ENCODE measurements at places on chromosomes 13 and 19.
A peak's percentile ranks its signal among the peaks of the same experiment; 100 is the strongest.

DNA sequence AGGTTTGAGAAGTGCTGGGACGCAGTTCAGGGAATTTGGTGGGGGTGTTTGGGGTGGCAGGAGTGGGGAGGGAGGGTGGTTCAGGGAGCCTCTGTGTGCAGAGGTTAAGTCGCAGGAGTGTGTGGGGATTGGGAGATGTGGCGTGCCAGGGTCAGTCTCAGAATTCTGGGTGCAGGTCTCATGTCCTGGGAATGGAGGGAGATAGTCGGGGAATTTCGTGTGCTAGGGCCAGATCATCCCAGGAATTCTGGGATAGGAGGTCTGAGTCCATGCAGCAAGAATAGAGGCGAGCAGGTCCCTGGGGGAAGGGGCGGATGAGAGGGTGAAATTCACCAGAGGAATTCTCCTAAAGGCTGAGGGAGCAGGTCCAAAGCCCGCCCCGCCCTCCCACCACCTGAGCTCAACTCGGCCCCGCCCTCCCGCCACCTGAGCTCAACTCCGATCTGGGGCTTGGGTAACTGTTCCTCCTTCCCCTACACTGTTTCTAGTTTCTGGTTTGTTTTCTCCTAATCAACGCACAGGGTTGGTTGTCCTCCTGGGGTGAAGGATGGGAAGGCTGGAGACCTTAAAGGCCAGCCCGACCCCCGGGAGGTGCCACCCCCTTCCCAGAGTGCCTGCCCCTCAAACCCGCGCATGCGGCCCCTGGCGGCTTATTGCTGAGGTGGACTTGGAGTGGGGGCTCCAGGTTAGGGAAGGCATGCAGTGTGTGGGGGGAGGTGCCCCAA lies 15.2 kb downstream of the KCNC3 start:
- DNase-seq: no peak

DNA sequence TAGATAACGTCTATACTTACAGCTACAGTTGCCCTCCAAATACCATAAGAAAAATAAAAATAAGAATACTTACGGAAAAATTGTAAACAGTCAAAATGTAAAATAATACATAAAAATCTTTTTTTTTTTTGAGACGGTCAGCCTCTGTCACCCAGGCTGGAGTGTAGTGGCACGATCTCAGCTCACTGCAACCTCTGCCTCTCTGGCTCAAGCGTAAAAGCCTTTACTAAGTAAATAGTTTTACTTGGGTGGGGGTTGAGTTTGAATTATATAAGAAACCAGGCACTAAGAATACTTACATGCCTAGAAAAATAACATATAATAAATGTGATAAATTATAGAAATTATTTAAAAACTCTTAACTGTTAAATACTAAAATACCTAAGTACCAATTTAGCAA lies 1413.0 kb upstream of the PRR20A start:
- no peak for DNase-seq

- peak; percentile 63 for DNase-seq
These were observed 22.5 kb downstream of the IQCN start for GRCh38 chr19:18251587-18252369.

DNA sequence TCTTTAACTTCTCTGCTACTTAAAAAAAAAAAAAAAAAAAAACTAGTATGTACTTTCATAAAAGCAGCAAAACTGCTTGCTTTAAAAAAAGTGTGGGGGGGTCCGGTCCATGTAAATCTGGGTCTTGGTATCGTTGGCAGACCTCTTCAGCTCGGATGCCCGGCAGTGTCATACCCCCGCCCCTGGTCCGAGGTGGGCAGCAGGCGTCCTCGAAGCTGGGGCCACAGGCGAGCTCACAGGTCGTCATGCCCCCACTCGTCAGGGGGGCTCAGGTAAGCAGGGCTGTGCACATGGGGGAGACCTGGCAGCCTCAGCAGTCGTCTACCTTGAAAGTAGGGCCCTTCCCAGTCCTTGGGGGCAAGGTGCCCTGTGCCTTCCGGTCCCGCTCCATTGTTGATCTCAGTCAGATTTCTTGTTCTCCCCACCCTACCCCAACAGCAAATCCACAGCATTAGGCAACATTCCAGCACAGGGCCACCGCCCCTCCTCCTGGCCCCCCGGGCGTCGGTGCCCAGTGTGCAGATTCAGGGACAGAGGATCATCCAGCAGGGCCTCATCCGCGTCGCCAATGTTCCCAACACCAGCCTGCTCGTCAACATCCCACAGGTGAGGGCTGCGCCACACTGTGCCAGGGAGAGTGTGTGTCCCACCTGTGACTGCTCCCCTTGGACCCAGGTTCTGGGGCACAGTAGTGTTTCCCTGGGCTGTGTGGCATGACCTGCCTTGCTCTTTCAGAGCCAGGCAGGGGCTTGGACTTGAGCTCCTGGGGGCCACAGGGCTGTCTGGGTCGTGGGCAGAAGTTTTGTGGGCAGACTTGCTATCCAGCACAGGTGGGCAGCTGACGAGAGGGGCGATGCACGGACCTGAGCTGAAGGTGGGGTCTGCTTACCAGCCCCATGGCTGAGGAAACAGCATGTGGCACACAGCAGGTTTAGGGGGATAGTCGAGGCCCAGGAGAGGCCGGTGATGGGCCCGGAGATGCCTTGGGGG lies 19.4 kb downstream of the TSSK6 start:
- DNase-seq: no peak

DNA sequence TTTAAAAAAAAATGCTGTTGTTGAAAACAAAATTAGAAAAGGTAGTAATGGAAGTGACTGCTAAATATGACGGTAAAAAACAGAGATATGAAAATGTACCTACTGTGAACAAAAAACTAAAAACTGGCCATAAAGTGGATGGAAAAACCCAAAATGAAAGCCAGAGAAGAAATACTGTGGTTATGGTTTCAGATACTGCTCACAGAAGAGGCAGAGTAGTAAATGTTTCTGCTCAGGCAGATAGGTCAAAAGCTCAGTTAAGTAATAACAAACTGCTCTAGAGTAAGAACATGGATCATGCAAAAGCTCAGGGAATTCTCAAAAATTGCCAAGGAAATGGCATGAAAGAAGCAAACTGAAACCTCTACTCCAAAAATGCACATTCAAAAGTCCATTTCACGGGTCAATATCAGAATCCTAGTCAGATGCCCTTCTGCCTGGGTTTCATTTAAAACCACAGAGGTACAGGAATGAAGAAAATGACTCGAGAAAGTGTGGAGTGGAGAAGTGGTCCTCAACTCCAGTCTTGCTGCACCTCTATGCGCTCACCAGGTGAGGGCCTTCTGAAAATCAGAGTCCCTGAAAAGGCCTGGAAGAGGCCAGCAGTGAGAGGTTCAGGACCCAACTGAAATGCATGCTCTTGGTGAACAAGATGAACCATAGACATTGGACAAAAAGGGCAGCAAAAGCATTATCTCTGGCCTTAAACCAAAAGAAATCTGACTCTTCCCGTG lies 315.0 kb upstream of the SPRY2 start:
- no peak for DNase-seq

DNA sequence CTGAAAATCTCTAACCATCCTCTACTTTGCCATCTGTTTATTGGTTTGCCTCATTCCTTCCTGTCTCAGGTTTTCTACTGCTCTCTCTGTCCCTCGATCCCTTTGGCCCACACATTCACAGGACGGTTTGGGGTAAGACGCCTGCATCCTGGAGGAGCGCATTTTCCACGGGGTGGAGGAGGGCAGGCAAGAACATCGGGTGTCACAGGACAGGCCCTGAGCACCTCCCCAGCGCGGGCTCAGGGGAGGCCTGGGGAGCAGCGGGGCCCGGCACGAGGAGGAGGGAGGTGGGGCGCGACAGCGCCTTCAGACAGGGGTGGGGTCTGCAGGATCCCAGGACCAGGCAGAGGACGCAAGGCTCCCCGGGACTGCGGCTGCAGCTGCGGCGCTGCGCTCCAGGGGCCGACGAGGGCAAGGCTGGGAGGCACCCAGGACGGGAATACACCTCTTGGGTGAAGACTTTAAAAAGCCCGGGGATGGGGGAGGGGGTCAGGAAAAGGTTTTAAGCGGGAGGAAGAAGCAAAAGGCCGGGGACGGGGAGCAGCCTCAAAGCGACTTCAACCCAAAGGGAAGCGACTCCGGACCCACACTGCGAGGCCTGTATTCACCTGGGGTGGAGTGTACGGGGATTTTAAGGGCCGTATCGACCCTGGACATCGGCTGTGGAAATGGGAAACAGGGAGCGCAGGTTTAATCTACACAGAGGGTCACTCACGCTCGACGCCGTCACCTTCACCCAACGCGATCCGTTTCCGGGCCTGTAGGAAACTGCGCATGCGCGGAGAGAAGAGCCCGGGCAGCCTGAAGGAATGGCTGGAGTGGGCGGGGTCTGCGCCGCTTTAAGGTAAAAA lies at the start of gene ZNF415:
Gene ZNF415, minus strand, starts transcription at position 770 of the 851 bp plus-strand sequence. CDS start 10,234 bp downstream, outside the sequence.
- DNase-seq: no peak

DNA sequence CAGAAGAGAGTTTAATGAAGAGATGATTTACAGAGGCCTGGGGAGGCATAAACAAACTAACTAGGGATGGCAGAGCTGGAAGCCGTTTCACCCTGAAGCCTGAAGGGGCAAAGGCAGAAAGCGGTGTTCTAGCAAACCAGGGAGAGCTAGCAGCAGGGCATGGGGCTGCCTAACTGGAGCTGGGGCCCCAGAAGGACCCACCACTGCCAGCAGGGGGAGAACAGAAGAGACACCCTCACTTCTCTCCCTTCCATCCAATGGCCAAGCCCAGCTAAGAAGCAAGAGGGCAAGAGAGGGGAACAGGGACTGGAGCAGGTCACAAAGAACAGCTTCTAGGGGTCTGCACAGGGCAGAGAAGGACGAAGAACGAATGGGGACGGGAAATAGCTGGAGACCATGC lies 195.5 kb downstream of the KATNAL1 start:
- no peak for DNase-seq

GRCh38 chr19:49097453-49098288 lies 12.4 kb downstream of the SNRNP70 start:
- peak; percentile 45 for DNase-seq

DNA sequence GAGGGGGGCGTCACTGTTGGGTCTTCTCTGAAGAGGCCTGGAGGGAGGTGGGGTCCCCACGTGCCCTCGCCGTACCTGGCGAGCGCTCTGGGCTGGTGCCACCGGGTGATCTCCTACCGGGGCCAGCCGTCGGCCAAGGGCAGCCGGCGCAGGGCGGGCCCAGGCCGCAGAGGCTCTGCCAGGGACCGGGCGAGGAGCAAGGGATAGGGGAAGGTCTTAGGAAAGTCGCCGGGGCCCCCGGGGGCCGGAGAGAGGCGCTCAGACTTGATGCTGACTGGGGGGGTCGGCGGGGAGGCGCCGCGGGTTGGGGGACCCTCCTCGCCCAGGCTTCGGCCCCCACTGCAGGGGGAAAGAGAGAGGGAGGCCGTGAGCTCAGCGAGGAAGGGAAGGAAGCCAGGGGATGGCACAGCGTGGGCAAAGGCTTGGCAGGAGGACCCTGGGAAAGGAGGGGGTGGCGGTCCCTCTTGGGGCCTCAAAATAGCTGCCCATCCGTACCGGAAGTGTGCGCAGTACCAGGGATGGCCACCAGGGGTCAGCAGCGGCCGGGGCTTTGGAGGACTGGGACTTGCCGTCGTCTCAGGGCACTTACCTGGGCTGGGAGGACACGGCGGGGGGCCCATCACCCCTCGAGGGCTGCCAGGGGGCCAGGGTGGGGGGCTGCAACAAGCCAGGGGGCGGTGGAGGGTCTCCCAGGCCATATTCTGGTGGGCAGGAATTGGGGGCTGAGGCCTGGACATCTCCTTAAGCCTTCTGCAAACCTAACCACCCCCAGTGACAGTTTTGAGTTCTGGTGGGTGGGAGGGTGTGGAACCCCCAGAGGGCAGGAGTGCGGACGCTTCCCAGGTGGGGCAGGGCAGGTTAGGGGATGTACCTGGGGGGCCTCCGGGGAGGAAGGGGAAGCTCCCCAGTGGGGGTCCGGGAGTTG lies 7.7 kb upstream of the TMEM161A start:
- peak; percentile 73 for DNase-seq

DNA sequence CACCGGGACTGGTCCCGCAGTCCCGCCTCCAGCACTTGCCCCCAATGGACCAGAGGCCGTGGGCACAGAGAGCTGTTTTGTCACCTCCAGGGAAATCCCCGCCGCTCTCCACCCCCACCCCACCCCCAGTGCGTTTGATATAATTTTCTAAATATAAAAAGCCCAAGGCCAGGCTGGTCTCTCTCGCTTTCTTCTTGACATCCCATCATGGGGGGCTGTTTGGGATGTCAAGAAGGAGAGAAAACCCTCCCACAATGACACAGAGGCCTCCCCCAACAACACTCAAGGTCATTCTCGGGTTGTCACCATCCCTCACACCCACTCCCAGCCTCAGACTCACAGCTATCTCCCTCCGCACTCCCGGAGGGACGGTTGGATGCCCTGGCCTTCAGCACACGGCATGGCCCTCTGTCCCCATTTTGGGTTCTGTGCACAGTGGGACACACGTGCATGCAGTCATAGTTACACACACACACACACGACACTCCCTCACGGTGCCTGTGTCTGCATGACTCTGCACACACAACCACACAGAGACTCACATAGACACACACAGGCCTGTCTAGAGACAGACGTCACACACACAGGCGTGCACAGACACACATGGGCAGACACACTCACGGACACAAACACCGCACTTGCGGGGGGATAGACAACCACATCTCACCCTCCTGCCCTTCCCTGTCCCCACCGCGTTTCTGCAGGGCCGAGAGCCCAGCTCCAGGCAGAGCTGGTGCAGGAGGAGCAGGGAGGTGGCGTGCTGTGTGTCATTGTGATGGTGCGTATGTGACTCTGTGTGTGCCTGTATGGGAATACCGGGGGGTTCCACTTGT lies 4.8 kb upstream of the NFIC start:
- no peak for DNase-seq

- DNase-seq: no peak
These were observed 2.1 kb upstream of the PNMA8B start for GRCh38 chr19:46497773-46498172.

- no peak for DNase-seq
These were observed 17.3 kb upstream of the FCGBP start for GRCh38 chr19:39951686-39952085.

GRCh38 chr13:109323338-109323737 lies 463.0 kb downstream of the IRS2 start:
- DNase-seq: no peak

DNA sequence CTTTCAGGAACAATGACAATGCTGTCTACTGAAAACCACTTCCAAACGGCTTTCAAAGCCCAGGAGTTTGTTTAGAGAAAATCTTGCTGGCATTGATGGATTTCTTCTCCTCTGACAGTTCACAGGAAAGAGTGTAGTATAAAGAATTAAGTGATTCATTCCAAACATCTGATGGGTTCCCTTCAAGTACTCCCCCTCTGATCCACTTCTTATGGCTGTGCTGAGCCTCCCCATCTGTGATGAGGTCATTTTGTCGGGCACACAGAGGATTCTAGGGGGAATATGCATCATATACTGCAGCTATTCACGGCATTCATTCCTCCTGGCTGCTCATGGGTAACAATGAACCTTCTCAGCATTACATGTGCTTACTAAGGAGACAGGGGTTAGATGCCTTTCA lies 107.9 kb downstream of the RGCC start:
- DNase-seq: no peak

All from activated CD8-positive, alpha-beta memory T cell treated with anti-CD3 and anti-CD28 coated beads for 4 hours (primary cell).